ENCODE measurements at places on chromosomes 2 and 18.

DNA sequence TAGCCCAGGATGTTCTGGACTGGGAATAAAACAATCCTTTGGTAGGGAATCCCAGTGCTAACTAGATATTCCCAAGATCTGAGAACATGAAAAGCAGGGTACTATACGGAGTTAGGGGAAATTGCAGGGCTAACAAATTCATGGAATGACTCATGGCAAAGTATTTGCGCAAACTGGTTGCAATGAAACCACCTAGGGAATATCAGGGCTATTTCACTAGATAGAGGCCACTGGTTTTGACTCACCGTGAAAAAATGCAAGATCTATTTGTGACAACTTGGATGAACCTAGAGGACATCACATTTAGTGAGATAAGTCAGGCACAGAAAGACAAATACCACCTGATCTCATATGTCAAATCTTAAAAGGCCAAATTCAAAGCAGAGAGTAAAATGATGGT is 233.3 kb downstream of the MBD2 start:
- no peak overlapping the region for H3K27ac ChIP-seq
- H3K27me3 ChIP-seq = no peaks in the 10 kb centered on the region
- no peaks in the 10 kb centered on the region for H3K36me3 ChIP-seq
- no peak overlapping the region for H3K4me3 ChIP-seq
- no peaks in the 10 kb centered on the region for H3K4me1 ChIP-seq

- H3K4me3 ChIP-seq = peak overlapping the region; percentile 2
- H3K27ac ChIP-seq = no peak overlapping the region
- peaks cover 2% of the 10 kb centered on the region for H3K27me3 ChIP-seq
- DNase-seq = no peak
- H3K36me3 ChIP-seq = peaks cover 27% of the 10 kb centered on the region
Measured at GRCh38 chr2:53802617-53803151, 15.8 kb downstream of the ERLEC1 start.

DNA sequence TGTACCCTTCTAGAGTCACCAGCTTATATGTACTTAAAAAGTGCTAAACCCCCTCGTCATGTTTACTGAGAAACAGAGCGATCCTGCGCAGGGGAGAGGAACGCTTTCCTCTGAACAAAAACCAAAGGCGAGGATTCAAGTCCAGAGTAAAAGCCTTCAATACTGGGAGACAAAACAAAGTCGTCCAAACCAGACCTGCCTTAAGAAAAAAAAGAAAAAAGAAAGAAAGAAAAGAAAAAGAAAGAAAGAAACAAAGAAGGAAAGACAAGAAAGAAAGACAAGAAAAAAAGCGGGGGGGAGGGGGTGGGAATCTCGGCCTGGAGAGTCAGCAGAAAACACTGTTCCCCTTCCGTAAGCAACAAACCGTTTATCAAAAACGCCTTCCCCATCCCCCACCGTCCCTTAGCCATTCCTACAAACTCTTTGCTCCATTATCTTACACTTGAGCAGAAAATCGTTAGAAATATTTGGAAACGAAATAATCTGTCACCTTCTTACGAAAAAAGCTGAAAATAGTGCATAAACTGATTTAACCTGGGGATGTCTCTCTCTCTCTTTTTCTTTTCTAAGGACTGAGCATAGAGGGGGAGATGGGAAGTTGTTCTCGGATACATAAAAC is 3.3 kb downstream of the PTGR3 start:
- peaks cover 26% of the 10 kb centered on the region for H3K27me3 ChIP-seq
- peak overlapping the region; percentile 88 for H3K4me3 ChIP-seq
- H3K27ac ChIP-seq = no peak overlapping the region

- peaks cover 5% of the 10 kb centered on the region for H3K36me3 ChIP-seq
- H3K4me3 ChIP-seq = no peak overlapping the region
- H3K27ac ChIP-seq = no peak overlapping the region
- H3K4me1 ChIP-seq = no peaks in the 10 kb centered on the region
- no peak for DNase-seq
- peaks cover 6% of the 10 kb centered on the region for H3K27me3 ChIP-seq
Measured at GRCh38 chr2:230843132-230843531, 21.6 kb upstream of the ITM2C start.

DNA sequence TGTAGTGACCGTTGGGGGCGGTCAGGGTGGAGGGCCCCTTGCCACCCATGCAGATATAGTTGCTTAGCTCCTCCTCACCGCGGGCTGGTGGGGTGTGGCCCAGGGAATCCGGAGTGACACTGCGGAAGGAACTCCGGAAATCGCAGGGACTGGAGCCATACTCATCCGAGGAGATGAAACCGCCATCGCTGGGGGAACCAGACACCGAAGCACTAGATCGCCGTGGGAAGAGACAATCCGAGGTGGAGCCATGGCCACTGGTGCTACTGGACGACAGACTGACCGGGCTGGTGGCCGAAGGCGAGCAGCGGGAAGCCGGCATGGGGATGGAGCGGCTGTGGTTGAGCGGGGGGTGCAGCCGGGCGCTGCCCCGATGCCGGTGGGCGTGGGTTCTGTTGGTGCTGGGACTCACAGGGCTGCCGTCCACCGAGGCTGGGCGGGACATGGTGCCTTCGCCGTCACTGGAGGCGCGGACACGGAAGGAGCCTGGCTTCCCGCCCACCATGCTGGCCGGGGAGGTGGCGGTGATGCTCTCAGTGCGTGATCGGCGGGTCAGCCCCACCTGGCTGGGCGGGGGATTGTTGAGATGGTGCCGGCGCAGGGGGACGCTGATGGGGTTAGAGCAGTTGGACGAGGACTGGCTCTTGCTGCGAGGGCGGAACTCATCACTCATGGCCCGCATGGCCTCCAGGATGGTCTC is 2.2 kb downstream of the IRS1 start:
- peaks cover 5% of the 10 kb centered on the region for H3K4me1 ChIP-seq
- H3K27ac ChIP-seq = no peak overlapping the region
- peaks cover 11% of the 10 kb centered on the region for H3K27me3 ChIP-seq
- H3K36me3 ChIP-seq = no peaks in the 10 kb centered on the region
- no peak overlapping the region for H3K4me3 ChIP-seq

DNA sequence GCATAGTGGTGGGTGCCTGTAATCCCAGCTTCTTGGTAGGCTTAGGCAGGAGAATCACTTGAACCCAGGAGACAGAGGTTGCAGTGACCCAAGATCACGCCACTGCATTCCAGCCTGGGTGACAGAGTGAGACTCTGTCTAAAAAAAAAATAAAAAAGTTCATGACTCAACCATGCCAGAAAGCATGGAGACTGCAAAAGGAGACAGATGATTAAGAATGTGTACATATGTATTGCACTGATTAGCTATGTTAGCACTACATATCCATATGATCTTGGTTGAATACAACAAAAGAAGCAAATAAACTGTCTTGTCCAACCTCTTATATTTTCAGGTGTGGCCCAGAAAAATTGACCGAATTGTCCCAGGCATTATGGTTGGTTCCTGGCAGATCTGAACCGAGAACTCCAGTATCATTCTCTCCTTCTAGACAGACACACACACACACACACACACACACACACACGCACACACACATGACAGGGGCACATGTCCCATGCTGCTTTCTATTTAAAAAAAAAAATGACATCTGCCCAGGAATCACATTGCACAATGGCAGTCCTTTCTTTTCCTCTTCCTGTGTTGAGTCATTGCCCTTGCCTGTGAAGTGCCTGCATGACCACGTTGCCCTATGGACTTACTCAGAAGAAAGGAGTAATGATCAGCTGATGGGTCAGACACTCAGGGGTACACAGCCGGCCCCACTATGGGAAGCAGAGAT is 65.6 kb downstream of the MYCN start:
- H3K27ac ChIP-seq = peak overlapping the region; percentile 4
- peaks cover 2% of the 10 kb centered on the region for H3K27me3 ChIP-seq
- no peak overlapping the region for H3K4me3 ChIP-seq
- H3K36me3 ChIP-seq = peaks cover 4% of the 10 kb centered on the region
- DNase-seq = peak; percentile 14

DNA sequence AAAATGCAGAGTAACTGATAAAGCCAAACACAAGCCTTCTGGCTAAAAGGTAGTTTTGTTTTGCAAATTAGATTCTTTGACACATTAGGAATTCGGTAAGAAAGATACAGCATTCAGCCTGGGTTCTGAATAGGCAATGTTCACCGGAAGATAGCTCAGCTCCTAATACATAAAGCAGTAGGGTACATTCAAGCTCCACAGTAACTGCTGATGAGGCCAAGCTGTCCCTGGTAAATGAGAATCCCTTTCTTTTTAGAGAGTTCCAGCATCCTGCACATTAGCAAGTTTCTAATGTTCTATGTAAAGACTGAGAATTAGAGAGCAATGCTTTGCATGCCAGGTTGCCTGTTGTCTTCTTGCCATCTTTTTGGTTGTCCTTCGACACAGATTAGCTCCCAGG is 316.3 kb upstream of the SLC14A2 start:
- no peaks in the 10 kb centered on the region for H3K4me1 ChIP-seq
- H3K36me3 ChIP-seq = no peaks in the 10 kb centered on the region
- H3K27ac ChIP-seq = no peak overlapping the region
- no peak overlapping the region for H3K4me3 ChIP-seq
- H3K27me3 ChIP-seq = no peaks in the 10 kb centered on the region

- H3K36me3 ChIP-seq = peaks cover 4% of the 10 kb centered on the region
- peaks cover 86% of the 10 kb centered on the region for H3K4me1 ChIP-seq
- DNase-seq = no peak
- H3K27ac ChIP-seq = peak overlapping the region; percentile 19
- no peak overlapping the region for H3K4me3 ChIP-seq
- peaks cover 6% of the 10 kb centered on the region for H3K27me3 ChIP-seq
Measured at GRCh38 chr2:101775092-101775491, 77.6 kb downstream of the MAP4K4 start.

GRCh38 chr18:52254367-52254766 is 85.6 kb upstream of the DCC start:
- no peak for DNase-seq
- H3K27me3 ChIP-seq = no peaks in the 10 kb centered on the region
- H3K27ac ChIP-seq = no peak overlapping the region

- H3K27me3 ChIP-seq = peaks cover 2% of the 10 kb centered on the region
- H3K36me3 ChIP-seq = peaks cover 9% of the 10 kb centered on the region
- DNase-seq = no peak
- H3K4me1 ChIP-seq = peaks cover 41% of the 10 kb centered on the region
- no peak overlapping the region for H3K4me3 ChIP-seq
Measured at GRCh38 chr2:200968735-200969134, 5.3 kb upstream of the ORC2 start.

- no peak overlapping the region for H3K27ac ChIP-seq
- H3K36me3 ChIP-seq = no peaks in the 10 kb centered on the region
- no peak for DNase-seq
Measured at GRCh38 chr2:113034016-113034415, 18.7 kb downstream of the IL36B start.

- no peak overlapping the region for H3K4me3 ChIP-seq
- no peak overlapping the region for H3K27ac ChIP-seq
- no peaks in the 10 kb centered on the region for H3K4me1 ChIP-seq
- no peak for DNase-seq
- H3K27me3 ChIP-seq = no peaks in the 10 kb centered on the region
Measured at GRCh38 chr2:188848887-188849435, 125.2 kb upstream of the COL3A1 start.

GRCh38 chr2:736939-737338 is 59.7 kb upstream of the TMEM18 start:
- H3K27me3 ChIP-seq = peaks cover 3% of the 10 kb centered on the region
- H3K4me3 ChIP-seq = no peak overlapping the region
- DNase-seq = no peak
- H3K36me3 ChIP-seq = no peaks in the 10 kb centered on the region
- H3K27ac ChIP-seq = no peak overlapping the region

DNA sequence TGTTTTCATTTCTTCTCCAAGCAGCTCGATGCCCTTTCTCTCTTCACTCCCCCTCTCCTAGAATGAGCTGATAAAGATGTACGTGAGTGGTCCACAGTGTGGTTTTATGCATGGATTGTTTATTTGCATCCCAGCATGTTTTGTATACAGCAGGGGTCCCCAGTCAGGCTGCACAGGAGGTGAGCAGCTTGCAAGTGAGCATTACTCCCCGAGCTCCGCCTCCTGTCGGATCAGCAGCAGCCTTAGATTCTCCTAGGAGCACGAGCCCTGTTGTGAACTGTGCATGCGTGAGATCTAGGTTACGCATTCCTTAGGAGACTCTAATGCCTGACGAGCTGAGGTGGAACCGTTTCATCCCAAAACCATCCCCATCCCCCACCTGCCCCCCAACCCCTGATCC is 262.6 kb downstream of the AGAP1 start:
- H3K4me1 ChIP-seq = no peaks in the 10 kb centered on the region
- no peak overlapping the region for H3K27ac ChIP-seq
- H3K36me3 ChIP-seq = peaks cover 8% of the 10 kb centered on the region

- H3K27me3 ChIP-seq = no peaks in the 10 kb centered on the region
- no peak for DNase-seq
- no peak overlapping the region for H3K4me3 ChIP-seq
- no peak overlapping the region for H3K27ac ChIP-seq
Measured at GRCh38 chr2:143344780-143345179, 215.6 kb downstream of the ARHGAP15 start.

DNA sequence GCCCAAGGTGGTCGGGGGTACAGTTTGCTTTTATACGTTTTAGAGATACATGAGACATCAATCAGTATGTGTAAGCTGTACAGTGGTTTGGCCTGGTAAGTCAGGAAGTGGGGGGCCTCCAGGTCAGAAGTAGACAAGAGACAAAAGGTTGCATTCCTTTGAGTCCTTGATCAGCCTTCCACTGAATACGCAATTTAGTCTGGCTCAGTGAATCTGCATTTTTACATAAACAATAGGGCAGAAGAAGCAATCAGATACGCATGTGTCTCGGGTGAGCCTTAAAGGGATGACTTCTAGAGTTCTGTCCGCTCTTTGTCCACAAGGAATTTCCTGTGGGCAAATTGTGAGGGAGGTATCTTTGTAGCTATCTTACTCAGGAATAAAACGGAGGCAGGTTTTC is 87.2 kb downstream of the SOWAHC start:
- H3K4me1 ChIP-seq = peaks cover 34% of the 10 kb centered on the region
- no peaks in the 10 kb centered on the region for H3K36me3 ChIP-seq
- no peak for DNase-seq
- H3K4me3 ChIP-seq = no peak overlapping the region
- no peak overlapping the region for H3K27ac ChIP-seq
- H3K27me3 ChIP-seq = peaks cover 3% of the 10 kb centered on the region

DNA sequence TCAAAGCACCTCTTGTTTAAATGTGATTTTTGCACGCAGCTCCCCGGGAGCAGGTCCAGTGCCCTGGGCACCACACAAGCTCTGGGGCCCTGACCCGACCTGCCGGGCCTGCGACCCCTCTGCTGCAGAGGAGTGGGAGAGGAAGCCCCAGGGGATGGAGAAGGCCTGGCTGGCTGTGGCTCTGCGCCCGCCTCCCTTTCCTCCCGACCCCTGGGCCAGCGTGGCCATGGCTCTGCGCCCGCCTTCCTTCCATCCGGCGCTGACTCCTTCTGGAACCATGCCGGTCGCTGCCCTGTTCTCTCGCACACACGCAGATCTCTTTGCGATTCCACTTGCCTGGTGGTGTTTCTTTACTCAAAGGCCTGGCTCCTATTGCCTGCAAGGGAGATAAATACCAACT is 166.5 kb upstream of the SALL3 start:
- H3K27ac ChIP-seq = no peak overlapping the region
- no peak for DNase-seq
- H3K4me3 ChIP-seq = no peak overlapping the region
